Epithelial cell of proximal tubule (primary cell): ENCODE measurements at places on chromosomes 3 and 15. TPM values are rescaled to one million over a fixed set of nuclear protein-coding genes. Genes with fewer than 3 reads are reported as not detected.

Gene LRRC31
- total RNA-seq, result 0.14 TPM in 1 of 2 replicates, not detected in the other

Gene ANKRD63
- total RNA-seq, result 0.22 TPM in 1 of 2 replicates, not detected in the other

Gene GOLGA6L10
- 0.65 and 1.2 TPM in 2 replicates for total RNA-seq

Gene CLDN16
- total RNA-seq, result 8.5 and 29.7 TPM in 2 replicates

Gene TMCC1
- 18.1 and 24.3 TPM in 2 replicates for total RNA-seq
